ENCODE measurements at places on chromosomes 3 and 15.

GRCh38 chr3:151949706-151950105, 76.3 kb downstream of the SUCNR1 start:
- no peak for DNase-seq

DNA sequence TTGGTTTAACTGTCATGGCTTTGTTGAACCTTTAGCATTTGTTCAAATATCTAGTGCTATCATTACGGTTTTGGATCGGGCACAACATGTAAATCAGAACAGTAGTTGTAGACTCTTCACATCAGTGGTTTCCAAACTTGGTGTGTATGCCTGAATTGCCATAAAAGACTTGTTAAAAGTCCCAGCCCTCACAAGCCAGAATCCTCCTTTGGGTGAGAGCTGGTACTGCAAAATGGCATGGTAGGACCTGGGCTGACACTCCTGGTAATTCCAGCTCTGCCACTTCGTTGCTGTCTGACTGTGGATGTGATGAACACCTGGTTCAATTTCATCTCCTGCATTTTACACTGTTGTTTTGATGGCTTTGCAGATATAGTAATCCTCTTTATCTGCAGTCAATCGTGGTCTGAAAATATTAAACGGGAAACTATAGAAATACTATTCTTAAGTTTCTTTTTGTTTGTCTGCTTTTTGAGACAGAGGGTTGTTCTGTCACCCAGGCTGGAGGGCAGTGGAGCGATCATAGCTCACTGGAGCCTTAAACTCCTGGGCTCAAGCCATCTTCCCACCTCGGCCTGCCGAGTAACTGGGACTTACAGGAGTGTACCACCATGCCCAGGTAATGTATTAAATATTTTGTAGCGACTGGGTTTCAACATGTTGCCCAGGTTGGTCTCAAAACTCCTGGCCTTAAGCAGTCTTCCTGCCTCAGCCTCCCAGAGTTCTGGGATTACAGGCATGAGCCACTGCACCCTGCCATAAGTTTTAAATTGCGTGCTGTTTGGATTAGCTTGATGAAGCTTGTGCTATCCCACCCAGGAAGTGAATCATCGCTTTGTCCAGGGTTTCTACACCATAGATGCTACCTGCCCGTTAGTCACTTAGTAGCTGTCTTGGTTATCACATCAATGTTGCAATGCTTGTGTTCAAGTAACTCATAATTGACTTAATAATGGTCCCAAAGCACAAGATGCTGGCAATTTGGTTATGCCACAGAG, 61.6 kb downstream of the RAB7A start:
- peak; percentile 91 for DNase-seq

DNA sequence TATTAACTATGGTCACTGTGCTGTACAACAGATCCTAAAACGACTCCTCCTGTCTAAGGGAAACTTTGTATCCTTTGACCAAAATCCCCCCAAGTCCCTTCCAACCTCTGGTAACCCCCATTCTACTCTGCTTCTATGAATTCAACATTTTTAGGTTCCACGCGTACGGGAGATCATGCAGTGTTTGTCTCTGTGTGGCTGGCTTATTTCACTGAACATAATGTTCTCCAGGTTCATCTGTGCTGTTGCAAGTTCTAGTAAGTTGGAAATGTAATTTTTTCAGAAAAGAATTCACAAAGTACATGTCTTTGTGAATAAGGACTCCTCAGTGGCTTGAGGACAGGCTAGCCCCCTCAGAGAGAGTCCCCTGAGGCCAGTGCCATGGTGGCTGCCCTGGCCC, 66.1 kb downstream of the ATP10A start:
- no peak for DNase-seq

DNA sequence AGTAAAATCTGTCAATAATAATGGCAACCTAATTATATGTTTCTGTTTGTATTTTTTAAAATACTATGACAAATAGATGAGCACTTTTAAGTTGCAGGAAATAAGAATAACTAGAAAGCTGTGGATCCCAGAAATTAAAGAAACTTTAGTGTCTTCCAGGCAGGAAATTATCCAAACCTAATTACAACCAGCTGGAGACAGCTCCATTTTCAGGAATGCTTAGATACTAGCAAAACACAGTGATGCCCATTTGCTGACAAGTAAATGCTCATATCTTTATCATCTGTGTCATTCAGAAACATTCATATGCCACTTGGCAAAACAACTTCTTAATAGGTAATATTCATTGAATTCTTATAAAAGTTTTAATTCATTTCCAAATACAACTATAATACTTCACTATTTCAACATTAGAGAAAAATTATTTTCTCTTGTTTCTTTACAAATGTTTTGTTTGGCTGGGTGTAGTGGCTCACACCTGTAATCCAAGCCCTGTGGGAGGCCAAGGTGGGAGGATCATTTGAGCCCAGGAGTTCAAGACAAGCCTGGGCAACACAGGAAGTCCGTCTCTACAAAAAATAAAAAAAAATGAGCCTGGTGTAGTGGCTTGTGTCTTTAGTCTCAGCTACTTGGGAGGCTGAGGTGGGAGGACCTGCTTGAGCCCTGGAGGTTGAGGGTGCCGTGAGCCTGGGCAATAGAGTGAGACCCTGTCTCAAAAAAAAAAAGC, 169.1 kb upstream of the TSPAN3 start:
- DNase-seq, result no peak

DNA sequence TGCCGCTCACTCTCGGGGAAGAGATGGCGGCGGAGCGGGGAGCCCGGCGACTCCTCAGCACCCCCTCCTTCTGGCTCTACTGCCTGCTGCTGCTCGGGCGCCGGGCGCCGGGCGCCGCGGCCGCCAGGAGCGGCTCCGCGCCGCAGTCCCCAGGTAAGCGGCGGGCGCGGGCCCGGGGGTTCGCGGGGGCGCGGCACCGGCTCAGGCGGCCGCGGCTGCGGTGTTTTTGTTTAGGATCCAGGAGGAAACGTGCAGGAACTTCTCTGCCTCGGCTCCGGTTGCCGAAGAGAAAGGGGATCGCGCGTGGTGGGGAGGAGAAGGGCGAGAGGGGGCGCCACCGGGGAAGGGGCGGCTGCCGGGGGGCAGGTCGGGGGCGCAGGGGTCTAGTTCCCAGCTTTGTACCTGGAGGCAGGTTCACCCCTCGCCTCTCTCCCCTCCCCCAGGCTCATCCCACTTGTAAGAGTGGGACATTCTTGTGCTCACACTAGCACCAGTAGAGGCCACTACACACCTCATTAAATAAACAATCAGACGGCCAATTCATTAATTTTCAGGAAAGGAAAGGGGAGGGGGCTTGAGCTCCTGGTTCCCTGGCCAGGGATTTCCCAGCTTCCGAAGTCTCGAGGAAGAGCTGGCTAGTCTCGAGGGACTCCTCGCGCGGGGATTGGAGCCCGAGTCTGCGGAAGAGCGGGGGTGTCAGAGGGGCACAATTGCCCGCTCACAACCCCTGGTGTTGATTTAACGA, 562 bp downstream of the NEO1 start:
- peak; percentile 29 for DNase-seq

- no peak for DNase-seq
These were observed 8.4 kb downstream of the VWA5B2 start for GRCh38 chr3:184237807-184238206.

Data from NB4 (cell line).